ENCODE measurements at places on chromosomes 12 and 14.

GRCh38 chr12:23816394-23816851, 133.0 kb downstream of the SOX5 start:
- DNase-seq, result no peak

DNA sequence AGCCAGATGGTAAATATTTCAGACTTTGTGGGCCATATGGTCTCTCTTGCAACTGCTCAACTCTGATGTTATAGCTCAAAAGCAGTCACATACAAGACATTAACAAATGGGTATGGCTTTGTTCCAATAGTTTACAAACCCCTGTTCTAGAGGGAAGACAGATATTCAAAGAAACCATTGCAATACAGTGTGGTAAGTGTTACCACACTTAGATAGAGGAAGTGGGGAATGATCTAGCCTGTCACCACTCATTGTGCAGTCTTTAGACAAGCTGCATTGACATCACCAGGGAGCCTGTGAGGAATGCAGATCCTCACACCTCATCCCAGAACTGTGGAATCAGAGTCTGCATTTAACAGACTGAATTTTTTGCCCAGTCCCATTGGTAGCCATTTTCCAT, 80.0 kb upstream of the RGS6 start:
- DNase-seq, result no peak

DNA sequence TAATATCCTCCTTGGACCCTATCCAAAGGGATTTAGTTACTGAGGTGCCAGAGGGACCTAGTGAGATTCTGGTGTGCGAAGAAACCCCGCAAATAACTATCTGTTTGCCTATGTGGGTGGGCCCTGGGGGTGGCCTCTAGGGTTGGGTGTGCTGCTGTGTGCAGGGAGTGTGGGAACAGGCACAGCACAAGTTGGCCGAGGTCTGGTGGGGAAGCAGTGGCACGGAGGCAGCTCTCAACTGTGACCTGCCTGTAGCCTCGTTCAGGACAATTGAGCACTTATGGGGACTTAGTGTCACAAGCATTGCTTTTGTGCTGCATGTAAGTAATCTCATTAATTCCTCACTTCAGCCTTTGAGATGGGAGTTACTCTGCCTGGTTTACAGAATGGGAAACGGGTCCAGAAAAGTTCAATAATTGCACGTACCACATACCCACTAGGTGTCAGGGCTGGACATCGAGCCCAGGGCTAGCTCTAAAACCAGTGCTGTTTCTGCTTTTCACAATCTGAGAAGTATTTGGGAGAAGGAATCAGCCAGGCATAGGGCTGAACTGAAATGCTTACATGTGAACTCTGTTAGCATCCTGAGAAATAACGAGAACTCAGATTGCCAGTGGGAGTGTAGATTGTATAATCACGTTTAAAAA, 58.8 kb downstream of the TECPR2 start:
- no peak for DNase-seq

DNA sequence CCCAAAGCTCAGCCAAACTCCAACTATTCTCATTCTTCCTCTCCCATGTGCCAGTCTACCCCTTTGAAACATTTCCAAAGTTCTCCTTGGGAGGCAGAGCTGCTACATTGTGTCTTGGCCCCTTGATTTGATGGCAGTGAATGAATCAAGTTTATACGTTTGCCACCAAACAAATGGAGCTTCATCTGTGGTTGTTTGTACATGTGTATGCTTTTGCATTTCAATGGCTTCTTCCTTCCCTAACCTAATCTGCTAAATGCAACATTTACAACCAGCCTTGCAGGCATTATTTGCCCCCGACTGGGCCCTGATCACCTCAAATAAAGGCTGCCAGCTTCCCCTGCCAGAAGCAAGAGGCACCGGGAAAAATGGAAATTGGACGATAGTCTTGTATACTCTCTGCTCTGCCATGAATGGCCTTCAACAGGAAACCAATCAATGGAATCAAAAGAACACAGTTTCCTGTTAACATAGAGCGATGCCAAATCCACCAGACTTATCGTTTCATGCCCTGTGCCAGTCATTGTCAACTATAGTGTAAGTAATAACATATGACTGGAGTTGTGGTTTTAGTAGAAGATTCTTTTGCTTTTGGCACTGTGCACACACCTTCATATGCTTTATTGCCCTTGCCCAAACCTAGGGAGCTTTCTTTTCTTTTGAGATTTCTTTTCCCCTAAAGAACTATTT, 97.8 kb downstream of the TMEM30B start:
- no peak for DNase-seq

DNA sequence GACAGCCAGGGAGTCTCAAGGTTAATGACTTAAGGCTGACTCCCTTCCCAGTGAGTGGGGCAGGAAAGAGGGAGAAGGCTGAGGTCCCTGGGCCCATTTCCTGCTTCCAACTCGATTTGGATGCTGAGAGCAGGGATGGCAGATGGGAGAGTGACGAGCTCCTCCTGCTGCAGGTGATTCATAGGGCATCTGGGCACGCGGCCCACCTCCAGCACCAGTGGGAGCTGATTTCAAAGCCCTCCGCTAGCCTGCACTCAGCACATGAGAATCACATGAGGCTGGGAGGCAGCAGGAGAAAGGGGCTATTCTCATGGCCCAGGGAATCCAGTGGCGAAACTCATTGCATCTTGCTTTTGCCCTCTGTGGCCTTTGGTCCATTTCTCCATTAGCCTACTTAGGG, 90.8 kb downstream of the SSPN start:
- no peak for DNase-seq

- no peak for DNase-seq
Observed at GRCh38 chr14:29054119-29054518, 287.5 kb downstream of the FOXG1 start.

- DNase-seq, result no peak
Observed at GRCh38 chr14:90460136-90460535, 63.3 kb downstream of the CALM1 start.

GRCh38 chr12:116143909-116144308, 133.6 kb downstream of the MED13L start:
- DNase-seq, result no peak

GRCh38 chr12:108332791-108333382, 6.2 kb downstream of the CMKLR1 start:
- DNase-seq, result no peak

- DNase-seq, result no peak
Observed at GRCh38 chr14:104288272-104288671, 149.9 kb downstream of the KIF26A start.

- DNase-seq, result no peak
Observed at GRCh38 chr12:47396902-47397663, 308.7 kb downstream of the RPAP3 start.

DNA sequence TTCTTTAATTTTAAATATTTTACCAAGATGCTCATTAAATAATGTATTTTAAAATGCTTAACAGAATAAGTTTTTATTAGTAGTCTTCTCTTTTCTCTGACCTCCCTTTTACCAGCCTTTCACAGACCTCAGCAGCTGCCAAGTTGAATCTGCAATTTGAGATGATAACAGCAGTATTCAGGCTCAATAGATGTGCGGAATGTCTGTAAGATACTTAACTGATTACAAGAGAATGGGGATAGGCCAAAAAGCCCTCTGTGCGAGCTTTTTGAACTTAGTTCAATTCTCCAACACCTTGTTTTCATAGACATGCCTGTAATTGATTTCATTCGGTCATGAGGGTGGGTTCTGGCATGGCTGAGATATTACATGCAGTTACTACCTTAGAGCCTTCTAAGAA, 277.2 kb downstream of the TMTC2 start:
- no peak for DNase-seq

GRCh38 chr12:15932971-15933370, 21.8 kb downstream of the DERA start:
- DNase-seq, result no peak

- peak; percentile 9 for DNase-seq
Observed at GRCh38 chr12:64737539-64737938, 21.7 kb downstream of the GNS start.

DNA sequence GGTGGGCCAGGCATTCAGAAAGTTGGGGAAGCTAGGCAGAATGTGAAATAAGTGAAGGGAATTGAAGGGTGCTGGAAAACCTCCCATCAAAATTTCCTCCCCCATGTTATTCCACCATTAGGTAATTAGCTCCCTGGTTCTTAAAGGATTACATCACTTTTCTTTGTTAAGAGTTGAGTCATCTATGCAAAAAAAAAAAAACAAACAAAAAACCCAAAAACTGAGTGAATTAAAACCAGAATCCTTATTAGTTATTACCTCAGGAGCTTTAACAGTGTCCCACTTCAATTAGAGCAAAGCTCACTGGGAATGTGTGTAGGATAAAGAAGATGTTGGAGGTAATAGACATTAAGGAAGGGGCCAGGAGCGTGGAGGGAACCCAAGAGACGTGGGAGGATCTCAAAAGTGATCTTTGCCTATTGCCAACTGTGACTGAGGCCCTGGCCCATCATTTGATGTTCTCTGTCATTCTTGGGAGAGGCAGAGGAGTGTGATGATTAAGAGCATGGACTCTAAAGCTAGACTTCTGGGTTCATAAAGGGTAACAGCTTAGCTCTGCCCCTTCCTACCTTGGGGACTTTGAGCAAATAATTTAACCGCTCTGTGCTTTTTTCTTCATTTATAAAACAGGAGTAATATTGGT, 364.7 kb downstream of the APAF1 start:
- DNase-seq, result no peak

DNA sequence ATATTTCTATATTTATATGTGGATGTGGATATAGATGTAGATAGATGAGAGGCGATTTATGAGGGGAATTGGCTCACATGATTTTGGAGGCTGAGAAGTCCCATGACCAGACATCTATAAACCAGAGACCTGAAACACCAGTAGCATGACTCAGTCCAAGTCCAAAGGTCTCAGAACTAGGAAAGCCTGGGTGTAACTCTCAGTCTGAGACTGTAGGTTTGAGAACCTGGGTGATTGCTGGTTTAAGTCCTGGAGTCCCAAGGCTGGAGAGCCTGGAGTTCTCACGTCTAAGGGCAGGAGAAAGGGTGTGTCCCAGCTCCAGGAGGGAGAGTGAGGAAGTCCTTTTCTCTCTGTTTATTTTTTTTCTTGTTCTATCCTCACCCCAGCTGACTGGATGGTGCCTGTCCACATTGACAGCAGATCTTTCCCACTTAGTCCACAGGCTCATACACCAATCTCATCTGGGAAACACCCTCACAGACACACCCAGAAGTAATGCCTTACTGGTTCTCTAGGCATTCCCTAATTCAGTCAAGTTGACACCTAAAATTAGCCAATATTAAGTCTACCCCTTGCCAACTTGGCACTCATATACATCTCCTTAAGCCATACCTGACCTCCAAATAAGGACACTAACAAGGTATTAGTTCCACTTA, 45.4 kb downstream of the EMP1 start:
- no peak for DNase-seq

GRCh38 chr14:88043529-88044443, 38.9 kb downstream of the GPR65 start:
- no peak for DNase-seq

DNA sequence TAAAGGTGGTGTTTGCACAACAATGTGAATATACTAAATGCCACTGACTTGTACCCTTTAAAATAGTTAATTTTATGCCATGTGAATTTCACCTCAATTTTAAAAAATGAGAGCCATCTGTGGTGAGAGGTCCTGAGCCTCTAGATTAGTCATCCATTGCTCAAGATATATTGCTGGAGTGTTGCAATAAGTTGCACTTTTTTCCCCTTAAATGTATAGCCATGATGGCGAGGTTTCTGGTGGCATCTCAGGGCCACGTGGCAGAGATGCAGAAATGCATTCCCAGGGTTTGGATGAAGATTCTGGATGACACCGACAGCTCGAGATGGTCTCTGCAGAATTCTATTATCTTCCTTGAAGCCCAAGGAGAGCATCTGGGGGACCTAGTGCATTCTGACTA, 153.7 kb downstream of the AACS start:
- DNase-seq, result no peak

DNA sequence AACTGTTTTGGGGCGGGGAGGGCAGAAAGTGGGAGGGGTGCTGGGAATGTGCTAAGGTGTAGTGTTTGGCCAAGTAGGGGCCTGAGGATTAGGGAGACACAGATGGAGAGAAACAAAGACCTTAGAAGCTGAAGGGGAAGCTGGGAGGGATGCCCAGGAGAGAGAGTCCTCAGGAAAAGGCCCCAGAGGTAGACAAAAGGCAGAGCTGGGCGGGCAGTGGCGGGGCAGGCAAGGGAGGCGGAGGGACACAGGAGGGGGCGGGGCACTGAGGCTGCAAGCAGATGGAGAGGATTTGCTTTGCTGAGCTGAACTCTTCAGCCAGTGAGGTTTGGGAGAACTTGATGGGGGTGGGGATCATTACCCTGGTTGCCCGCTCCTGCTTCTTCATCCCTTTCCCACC, 2.8 kb downstream of the PTMS start:
- DNase-seq, result no peak

DNA sequence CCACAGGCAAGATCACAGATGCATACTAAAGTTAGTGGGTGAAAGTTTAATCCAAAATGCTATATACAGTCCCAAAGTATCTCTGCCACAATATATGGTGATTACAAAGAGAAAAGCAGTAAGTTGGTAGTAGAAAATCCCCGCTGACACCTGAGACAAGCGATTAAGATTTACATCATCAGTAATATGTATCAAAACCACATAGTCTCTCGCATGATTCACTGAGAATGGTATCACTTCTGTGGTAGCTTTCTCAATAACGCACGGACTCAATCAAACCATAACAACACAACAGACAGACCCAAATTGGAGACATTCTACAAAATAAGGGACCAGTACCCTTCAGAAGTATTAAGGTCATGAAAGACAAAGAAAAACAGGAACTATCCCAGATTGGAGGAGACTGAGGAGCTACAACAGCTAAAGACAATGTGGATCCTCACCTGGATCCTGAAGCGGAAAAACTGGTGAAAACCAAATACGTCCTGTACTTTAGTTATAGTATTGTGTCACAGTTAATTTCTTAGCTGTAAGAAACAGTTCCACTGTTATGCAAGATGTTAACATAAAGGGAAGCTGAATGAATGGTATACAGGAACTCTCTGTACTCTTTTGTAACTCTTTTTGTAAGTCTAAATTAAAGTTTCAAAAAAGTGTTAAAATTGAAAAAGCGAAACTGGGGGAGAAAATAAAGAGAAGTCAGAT, 51.0 kb downstream of the SPTLC2 start:
- DNase-seq, result no peak

- DNase-seq, result no peak
Observed at GRCh38 chr12:96416033-96416799, 16.0 kb upstream of the CDK17 start.

DNA sequence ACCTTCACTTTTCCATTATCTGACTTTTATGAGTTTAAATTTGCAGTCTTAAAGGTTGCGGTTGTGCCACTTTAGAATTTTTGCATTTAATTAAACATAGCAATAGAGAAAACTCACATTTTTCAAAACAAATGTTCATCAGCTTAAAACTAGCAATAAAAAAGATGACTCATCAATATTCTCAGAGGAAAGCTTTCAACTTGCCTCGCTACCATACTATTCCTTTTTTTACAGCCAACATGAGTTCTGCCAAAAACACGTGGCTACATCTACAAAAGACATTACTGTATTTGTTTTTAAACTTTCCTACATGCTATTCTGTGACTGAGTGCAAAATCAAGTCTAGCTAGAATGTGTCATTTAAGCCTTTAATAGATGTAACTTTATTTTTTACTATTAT, 497.1 kb downstream of the RPS29 start:
- no peak for DNase-seq
